ENCODE measurements at places on chromosomes 3 and 15.
A peak's percentile ranks its signal among the peaks of the same experiment; 100 is the strongest.

DNA sequence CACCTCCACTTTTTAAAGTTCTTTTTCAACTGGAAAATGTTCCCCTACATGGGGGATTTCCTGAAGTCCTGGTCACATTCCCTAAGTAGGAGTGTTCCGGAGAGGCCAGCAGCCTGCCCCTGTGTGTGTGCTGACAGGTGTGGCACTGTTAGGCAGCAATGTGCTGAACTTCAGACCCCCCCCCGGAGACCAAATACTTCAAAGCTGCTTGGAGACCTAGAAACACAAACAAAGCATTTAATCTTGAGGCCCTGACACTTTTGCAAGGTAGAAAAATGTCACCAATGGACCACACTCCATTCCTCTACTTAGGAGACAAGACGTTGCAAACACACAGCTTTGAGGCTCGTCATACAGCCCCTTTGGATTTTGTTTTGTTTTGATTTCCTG, 259.6 kb upstream of the CTNNB1 start:
- DNase-seq: no peak

GRCh38 chr3:129226374-129226773, 23.0 kb upstream of the COPG1 start:
- DNase-seq: no peak

GRCh38 chr3:99410789-99411311, 227.5 kb upstream of the COL8A1 start:
- no peak for DNase-seq

DNA sequence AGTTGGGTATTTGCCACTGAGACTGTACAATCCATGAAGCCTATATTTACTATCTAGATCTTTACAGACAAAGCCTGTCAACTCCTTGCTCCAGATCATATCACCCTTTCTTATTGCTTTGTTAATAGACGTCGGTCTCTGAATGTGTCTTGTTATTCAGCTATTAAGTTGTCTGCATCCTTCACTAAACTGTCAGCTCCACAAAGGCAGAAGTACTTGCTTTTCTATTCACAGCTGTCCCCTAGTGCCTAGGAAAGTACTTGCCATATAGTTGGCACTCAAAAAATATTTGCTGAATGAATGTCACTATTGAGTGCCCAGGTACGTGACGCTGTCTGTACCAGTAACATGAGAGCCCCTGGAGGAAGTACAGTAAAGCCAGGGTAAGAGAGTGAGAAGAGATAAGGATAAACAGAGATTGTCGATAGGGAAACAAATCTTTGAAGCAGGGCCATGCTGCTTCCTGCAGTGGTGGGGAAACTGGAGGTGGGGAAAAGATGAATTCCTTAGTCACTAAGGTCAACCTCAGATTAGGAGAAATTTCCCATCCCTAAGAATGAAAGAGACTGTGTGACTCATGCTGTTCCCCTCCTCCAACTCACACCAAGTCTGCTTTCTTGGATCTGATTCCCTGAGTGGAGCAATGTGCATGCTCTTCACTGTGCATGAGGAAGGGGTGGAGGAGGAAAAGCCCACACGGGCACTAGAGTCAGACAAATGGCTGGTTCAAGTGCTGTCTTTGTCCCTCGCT, 36.3 kb downstream of the PRICKLE2 start:
- DNase-seq: no peak

DNA sequence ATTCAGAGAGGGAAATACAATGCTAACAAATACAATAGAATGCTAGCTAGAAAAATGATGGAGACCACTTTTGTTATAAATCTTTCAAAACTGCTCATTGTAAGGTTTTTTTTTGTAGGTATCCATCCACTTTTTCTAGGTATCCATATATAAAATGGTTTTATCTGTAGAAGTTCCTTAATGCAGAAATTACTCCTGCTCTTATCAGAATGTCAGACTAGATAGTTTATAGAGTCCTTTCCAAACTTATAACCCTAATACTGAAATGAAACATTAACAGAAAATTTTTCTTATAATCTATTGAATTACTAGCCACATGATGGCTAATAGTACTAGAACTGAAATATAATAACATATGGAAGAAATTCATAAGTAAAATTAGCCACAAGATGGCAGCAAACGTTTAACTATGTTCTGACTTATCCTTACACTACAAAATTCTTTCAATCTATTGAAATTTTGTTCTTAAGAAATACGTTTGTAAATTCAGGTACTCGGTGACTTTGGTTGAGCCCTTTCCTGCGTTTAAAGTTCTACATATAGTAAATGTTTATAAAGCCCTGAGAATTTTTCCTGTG, 58.5 kb downstream of the ECT2 start:
- no peak for DNase-seq

- peak; percentile 32 for DNase-seq
These were observed 3.5 kb upstream of the SHISA5 start for GRCh38 chr3:48507256-48508061.

- DNase-seq: no peak
These were observed 35.6 kb downstream of the AGBL1 start for GRCh38 chr15:86115145-86115801.

GRCh38 chr3:111605493-111605892, 10.3 kb upstream of the ZBED2 start:
- no peak for DNase-seq

GRCh38 chr3:51269466-51269865, 115.6 kb upstream of the MANF start:
- no peak for DNase-seq

- no peak for DNase-seq
These were observed 12.1 kb upstream of the CPB1 start for GRCh38 chr3:148815316-148816110.

DNA sequence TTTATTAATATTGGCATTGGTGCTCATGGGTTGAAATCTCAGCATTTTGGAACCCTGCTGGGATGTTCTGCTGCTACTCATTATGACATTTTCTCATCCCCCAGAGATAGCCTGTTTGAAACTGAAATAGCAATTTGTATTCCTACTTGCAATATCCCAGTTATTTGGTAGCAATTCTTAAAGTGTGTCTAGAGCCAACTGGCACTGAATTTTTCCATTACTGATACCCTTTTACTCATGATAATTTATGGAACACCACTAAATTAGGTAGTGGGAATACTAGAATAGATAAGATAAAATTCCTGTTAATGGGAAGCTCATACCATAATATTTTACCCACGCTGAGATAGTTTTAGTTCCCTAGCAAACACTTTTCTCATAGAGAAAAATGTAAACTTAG, 309.3 kb downstream of the SV2B start:
- DNase-seq: no peak

GRCh38 chr3:39468108-39468436, 592 bp downstream of the MOBP start:
- no peak for DNase-seq

All from stimulated activated CD4-positive, alpha-beta T cell treated with anti-CD3 and anti-CD28 coated beads, Interleukin-1b, Interleukin-23, amount 100 ng/mL, for 1 hour (primary cell).